ENCODE measurements at places on chromosomes 12 and 14.

GRCh38 chr14:35890308-35890707, 64.2 kb downstream of the BRMS1L start:
- DNase-seq, result no peak

DNA sequence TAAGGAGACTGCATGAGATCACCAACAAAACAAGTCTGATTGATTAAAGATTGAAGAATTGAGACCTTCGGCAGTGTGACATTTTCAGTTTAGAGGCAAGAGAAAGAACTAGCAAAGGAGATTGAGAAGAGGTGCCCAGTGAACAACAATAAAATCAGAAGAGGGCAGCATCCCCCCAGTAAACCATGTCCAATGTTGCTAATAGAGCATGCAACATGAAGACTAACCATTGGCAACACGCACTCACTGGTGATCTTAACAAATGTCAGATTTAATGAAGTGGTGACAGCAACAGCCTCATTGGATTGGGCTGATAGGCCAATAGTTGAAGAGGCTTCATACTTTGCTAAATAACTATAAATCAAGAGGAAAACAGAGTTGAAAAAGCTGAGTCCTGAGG, 20.7 kb upstream of the TAS2R14 start:
- peak; percentile 5 for DNase-seq

DNA sequence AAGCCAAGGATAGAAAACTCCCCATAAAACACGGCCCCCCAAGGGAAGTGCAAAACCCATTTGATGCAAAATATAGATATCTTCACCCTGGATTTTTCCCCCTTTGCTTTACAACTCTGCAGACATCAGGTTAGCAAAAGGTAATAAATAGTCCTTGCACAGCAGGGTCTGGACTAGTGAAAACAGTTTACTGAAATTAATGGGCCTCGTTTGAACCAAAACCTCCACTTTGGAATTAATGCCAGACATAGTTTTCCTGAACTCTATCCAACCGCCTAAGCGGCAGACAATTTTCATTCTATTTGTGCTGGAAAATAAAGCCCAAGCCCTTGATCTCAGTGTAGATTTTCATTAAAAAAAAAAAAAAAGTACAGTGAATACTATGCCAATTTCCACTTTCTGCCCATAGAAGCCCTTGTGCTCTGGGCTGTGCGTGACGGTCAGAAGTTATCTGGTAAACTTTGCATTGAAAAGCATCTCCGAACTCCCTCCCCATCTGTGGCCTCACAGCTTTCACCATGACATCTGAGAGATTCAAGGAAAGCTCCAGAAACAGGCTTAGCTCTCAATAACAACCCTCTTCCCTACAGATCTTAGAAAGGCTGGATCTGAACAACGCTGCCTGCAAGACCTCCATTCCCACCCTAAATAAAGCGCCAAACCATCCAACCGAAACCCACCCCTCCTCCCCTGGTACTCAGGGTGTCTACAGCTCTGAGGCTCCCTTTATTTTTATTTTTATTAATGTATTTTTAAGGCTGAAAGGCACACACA, 11.0 kb upstream of the IRF2BPL start:
- no peak for DNase-seq

DNA sequence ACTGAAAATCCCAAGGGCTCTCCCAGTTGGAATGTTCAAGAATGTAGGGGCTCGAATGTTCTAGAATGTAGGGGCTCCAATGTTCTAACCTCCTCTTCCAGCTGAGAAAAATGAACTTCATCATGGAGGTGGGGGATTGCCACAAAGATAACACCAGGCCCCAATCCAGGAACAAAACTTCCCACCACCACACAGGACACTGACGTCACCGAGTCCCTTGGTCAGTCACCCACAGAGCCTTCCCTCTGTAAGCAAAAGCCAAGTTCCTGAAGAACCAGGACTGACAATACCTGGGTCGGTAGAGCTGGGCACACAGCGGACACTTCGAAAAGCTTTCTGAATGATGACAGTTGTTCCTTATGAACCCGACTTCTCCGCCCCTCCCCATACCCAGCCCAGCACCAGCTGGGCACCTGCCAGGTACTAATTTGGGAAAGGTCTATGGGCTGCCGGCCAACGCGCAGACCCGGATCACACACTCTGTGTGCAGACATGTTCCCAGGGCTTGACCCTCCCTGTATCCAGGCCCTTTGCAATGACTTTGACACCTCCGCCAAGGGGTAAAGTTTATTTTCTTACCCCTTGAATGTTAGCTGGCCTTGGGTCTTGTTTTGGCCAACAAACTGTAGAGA, 18.9 kb downstream of the ITPK1 start:
- DNase-seq, result no peak

- DNase-seq, result no peak
Measured at GRCh38 chr14:76015191-76015590, 29.6 kb downstream of the IFT43 start.

DNA sequence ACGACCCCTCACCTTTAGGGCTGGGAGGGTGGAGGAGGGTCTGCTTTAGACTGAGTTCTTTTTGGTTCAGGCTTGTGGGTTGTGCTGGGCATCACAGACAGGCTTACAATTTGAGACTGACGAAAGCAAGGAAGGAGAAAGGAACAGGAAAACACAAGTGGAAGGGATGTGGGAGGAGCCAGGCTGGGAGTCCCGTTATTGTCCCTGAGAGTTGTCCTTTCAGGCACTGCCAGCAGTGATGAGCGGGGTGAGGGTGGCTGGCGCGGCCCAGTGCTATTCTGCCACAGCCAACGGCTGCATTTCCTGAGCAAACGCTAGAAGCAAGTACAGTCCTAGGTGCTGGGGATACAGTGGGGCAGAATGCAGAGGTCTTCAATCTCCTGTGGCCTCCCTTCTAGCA, 29.2 kb upstream of the TSPAN9 start:
- DNase-seq, result no peak

GRCh38 chr14:102805371-102805891, 28.2 kb downstream of the TRAF3 start:
- peak; percentile 56 for DNase-seq

- peak; percentile 4 for DNase-seq
Measured at GRCh38 chr12:52358575-52359350, 8.5 kb downstream of the KRT85 start.

DNA sequence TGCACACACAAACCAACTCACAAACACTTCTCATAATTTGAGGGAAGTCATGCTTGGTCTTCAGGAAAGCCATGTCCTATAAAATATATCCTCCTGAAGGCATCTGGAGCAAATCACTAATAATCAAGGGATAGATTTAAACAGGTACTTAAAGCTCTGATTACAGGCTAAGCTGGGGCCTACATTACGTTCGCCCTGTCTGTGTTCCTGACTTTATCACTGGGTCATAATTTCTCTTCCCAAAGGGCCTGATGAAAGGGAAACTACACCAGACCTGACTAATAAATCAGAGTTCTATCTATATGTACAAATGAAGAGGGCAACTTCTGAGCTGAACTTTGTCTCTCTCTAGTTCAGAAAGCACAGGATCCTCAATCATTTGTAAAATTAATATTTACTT, 43.9 kb upstream of the RASSF8 start:
- DNase-seq, result no peak

DNA sequence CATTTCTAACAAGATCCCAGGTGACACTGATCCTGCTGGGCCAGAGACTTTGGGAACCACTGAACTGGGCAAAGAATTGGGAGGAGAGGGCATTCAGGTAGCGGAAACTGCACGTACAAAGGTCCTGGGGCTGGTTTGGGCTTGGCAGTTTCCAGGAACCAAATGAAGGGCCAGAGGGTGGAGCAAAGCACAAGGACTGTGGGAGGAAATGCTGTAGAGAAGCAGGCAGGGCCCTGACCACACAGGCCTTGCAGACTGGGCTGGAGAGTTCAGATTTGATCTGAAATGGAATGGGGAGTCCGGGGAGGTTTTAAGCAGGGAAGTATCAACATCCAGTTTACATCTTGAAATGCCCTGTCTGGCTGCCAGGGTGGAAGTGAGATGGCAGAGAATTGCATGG, 195.1 kb downstream of the PHETA1 start:
- DNase-seq, result no peak

GRCh38 chr14:77032491-77032843, 4.0 kb upstream of the IRF2BPL start:
- no peak for DNase-seq

DNA sequence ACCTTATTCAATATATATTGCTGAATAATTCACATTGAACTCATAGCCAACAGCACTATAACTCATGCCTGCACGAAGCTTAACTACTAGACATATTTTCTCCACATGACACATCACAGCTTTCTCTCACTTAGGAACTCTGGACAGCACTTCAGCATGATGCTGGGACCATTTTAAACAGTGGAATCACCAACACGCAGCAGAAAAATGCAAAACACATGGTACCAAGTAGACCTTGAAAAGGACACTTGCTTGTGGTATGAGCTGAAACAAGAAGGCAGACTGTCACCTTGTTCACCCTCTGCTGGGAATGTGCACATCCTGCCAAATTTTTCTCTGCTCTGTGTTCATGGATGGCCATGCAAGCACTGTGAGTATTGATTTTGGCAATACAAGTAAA, 34.8 kb upstream of the CD9 start:
- no peak for DNase-seq

DNA sequence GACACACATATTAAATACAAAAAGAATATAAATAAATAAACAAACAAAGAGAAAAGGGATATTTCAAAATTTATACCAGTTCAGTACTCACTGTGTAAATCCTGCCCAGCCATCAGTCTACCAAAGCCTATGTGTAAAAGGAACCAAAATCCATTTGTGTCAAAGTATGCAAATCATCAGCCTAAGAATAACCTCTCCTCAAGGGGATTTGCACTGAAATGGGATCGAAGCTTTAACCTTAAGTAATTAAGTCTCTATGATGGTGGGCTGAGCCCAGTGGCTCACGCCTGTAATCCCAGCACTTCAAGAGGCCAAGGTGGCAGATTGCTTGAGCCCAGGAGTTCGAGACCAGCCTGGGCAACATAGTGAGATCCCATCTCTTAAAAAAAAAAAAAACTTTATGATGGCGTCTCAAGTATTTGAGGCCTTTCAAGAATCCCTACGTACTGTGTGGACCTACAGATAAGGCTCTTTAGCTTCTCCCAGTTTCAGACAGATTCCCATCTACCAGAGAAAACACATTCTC, 57.8 kb upstream of the METAP2 start:
- no peak for DNase-seq

GRCh38 chr12:57842342-57843294, 3.9 kb downstream of the CTDSP2 start:
- DNase-seq, result no peak

GRCh38 chr14:22830443-22831010, 840 bp downstream of the MRPL52 start:
- no peak for DNase-seq

DNA sequence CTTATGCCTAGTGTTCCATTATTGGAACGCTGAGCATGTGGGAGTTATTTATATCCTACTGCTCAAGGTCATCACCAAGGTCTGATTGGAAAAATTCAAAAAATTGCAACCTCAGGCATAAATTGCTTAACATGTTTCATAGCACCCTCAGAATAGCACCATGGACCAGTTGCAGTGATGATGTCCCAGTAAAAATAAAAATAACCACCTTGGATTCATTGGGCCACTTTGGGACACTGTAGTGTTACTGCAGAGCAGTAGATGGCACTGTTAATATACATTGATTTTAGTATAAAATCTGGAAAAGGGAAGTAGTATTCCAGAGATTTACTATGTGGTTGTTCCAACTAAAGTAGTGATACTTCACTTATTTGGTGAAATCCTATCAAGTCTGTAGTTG, 31.0 kb upstream of the PTCSC3 start:
- no peak for DNase-seq

- DNase-seq, result no peak
Measured at GRCh38 chr12:107666009-107666408, 19.6 kb upstream of the PWP1 start.

DNA sequence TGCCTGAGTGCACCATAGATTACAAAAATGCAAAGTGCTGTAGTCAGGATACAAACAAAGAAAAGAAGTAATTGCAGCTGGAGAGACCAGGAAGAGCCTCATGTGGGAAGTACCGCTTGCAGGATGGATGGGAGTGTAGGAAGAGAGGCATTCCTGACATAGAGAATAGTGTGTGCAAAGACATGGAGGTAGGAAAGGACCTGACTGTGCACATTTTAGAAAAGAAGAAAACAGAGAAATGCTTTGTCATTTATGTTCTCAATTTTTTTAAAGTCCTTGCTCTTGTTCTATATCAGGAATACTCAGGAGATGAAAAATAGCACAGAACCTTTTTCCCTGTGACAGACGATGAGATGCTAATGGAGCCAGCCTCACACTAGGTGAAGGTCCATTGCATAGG, 358.7 kb upstream of the TMPO start:
- DNase-seq, result no peak

GRCh38 chr14:54866588-54866987, 36.0 kb downstream of the GCH1 start:
- no peak for DNase-seq

DNA sequence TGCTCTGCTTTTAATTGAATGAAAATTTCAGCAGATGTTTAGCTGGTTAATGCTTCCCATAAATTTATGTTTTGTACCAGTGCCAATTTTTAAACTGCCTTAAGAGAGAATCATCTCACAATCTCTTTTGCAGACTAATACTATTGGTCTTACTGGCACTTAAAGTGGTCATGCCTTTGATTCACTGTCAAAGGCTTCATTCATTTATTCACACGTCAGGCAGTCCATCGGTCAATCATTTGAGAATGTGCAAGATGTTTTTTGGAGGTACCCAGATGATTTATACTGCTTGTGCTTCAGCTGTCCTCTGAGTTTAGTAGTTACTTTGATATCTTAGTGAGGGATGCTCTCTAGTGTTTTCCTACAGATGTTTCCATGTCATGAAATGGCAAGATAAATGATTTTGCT, 83.4 kb downstream of the NAV3 start:
- DNase-seq, result no peak

GRCh38 chr14:24246765-24247212, 4.4 kb upstream of the TINF2 start:
- DNase-seq, result peak; percentile 75

DNA sequence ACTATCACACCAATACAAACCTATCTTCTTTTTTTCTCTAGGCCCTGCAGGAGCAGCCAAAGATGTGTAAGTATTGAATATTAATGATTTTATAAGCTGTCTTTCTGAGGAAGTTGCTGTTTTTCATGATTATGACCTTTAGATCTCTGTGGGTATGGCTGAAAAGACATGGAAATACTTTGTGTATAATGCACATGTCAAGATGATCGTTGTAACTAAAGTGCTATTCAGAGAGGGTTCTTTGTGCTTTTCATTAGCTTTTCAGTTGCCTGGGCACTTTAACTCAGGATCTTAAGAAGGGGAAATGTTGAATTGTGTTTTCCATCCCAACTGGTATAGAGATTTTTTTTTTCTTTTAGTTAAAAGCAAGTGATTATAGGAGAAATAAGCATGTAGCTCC, 18.1 kb downstream of the C12orf75 start:
- no peak for DNase-seq

DNA sequence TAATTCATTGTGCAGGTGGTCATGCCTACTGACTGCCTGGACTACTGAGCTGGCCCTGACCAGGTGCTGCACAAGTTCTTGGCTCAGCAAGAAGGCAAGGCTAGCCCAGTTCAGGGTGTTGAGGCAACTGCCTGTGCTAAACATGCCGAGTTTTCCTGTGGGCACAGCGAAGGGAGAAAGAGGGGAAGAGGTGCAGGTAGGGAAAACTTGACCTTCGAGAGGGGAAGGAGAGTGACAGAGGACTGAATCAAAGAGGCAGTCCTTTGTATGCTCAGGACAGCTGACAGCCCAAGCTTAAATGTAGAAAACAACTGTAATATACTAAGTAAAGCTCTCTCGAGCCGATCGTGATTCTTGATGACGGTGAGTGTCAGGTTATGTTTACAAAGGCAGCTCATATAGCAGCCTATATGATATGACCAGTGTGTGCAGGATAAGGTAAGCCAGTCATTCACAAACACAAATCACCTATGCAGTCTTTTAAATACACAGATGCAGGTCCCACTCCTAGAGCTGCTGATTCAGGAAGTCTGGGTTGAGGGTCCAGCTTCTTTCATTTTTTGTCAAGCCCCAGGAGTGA, 2.6 kb downstream of the IRAK3 start:
- DNase-seq, result no peak

Measured in CD4-positive, alpha-beta T cell treated with Interleukin-4 for 4 hours (primary cell).